ENCODE measurements at places on chromosomes 4 and X.
A peak's percentile ranks its signal among the peaks of the same experiment; 100 is the strongest.

DNA sequence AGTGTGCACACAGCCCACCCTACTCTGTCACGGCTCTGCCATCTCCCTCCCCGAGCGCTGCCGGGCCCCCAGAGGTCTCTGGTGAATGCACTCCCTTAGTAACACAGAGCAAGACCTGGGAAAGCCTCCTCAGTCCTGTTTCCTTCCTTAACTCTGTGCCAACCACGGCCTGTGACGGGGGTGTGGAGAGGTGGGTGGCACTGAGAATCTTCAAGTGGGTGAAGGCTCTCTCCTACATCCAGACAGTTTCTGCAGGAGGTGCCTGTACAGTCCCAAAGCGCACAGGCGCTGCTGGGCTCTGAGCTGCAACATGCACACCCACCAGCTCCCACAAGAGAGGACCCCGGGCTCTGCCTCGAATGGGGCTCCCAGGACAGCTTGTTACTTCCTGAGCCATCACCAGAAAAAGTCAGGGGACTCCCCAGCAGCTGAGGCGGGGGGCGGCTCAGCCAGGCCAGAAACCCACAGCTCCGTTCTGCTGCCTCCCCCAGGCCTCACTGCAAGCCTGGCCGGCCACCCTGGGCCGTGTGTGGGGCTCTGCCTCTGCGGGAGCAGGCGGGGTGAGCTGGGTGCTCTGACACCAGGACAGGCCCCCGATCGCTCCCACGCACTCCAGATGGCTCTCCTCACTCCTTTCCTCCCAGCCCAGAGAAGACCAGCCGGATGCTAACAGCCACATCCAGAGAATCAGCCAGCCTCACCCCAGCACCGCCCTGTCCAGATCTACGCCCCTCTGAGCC, 29.7 kb downstream of the FAM53A start:
- no peak for DNase-seq

- DNase-seq, result no peak
These were observed 1826.0 kb downstream of the STIM2 start for GRCh38 chr4:28686618-28687017.

DNA sequence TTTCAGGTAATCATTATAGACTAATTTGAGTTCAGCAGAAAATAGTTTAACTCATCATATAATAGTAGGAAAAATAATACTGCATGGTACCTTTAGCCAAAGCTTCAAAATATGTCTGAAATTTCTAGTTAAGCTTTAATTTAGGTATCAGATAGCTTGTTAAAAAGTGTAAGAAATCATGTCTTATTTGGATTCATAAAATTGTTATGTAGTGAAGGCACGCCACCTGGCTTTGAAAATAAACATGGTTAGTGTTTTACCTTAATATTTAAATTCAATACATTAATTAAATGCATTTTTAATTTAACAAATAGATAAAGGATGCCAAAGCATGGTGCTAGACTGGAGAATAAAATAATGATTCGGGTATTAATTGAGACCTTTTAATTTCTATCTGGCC, 211.4 kb downstream of the FSTL5 start:
- no peak for DNase-seq

DNA sequence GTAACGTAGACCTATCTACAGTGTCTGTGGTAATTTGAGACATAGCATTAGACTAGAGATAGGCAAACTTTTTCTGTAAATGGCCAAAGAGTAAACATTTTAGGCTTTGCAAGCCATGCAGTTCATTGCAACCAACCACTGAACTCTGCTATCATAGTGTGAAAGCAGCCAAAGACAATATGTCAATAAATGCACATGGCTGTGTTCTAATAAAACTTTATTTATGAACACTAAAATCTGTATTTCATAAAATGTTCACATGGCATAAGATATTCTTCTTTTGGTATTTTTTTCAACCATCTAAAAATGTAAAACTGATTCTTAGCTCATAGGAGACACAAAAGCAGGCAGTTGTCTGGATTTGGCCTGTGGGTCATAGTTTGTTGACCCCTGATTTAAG, 120.9 kb downstream of the AMELX start:
- no peak for DNase-seq

- no peak for DNase-seq
These were observed 305.9 kb downstream of the AFF2 start for GRCh38 chrX:148806145-148806870.

DNA sequence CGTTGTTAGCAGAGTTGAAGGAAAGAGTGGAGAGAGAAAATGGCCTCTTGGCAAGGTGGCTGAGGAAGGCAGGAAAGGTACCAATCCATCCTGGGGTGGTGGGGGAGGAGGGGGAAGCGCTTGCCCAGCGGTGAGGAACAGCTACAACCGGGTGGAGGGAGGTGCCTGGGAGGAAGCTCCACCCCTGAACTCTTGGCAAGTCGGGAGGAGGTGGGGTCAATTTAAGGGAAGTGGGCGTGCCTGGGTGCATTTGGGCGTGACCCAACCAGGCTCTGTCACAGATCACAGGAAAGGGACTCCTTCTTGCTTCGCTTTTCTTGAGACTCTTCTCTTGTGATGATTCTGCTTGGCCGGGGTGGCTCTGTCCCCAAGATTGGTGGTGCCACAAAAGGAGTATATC, 41.7 kb downstream of the BCORL1 start:
- peak; percentile 72 for DNase-seq

DNA sequence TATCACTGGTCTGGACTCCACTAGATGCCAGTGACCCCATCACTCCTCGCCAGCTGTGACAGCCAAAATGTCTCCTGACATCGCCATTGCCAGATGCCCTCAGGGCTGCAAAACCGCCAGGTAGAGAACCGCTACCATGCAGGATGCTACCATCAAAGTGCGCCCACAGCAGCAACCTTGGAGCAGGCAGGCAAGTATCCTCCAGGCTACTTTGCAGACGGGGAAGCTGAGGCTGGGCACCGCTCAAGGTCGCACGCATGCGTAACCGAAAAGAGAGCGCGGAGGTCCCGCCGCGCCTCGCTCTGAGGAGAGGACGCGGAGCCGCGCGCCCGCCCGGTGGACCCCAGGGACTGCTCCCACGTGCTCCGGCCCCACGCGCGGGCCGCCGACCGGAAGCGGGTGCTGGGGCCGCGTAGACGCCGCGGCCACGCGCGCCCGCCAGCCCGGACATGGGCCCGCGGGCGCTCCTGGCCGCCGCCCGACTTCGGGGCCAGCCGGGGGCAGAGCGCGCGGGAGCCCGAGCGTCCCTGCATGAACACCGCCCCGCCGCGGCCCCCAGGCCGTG, at the start of gene STS:
TSS of gene STS (plus strand) at position 300 of the 565 bp plus-strand sequence. CDS start 105,488 bp downstream, outside the sequence.
- peak; percentile 33 for DNase-seq

GRCh38 chr4:100876546-100876945, 358.7 kb upstream of the EMCN start:
- DNase-seq, result no peak

DNA sequence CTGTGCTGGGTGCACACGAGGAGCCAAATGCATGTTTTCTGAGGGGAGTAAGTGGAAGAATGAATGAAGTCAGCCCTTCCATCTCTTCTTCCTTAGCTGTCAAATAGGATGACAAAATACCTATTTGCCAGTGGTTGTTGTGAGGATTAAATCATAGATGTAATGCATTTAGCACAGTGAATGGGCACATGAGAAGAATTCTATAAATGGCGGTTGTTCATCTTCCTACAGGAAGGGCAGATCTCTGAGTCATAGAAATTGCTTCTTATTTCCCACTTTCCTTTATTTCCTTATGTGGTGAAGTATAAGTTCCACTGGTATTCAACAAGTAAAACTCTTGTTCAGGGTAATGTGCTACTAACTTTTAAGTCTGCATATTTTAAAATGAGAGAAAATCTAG, 83.1 kb downstream of the SORBS2 start:
- DNase-seq, result no peak

GRCh38 chr4:123976819-123977218, 580.2 kb downstream of the SPRY1 start:
- no peak for DNase-seq

DNA sequence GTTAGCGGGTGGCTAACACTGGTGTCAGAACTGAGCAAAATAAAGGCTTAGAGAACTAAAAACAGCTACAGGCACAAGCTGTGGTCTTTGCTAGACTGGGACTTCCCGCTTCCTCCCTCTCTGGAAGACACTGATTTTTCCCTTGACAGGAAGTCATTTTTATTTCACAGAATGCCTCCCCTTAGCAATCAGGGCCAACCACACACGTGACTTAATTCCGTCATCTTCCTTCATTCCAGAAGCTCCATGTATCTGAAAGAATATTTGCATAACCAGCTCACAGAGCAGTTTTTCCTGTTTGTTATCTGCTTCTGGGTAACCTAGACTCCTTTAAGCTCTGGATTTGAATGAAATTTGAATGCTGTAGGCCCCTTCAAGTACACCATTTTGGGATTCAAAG, 327.5 kb upstream of the FRG1 start:
- DNase-seq, result no peak

- DNase-seq, result no peak
These were observed 598.7 kb upstream of the TECRL start for GRCh38 chr4:65007841-65008439.

DNA sequence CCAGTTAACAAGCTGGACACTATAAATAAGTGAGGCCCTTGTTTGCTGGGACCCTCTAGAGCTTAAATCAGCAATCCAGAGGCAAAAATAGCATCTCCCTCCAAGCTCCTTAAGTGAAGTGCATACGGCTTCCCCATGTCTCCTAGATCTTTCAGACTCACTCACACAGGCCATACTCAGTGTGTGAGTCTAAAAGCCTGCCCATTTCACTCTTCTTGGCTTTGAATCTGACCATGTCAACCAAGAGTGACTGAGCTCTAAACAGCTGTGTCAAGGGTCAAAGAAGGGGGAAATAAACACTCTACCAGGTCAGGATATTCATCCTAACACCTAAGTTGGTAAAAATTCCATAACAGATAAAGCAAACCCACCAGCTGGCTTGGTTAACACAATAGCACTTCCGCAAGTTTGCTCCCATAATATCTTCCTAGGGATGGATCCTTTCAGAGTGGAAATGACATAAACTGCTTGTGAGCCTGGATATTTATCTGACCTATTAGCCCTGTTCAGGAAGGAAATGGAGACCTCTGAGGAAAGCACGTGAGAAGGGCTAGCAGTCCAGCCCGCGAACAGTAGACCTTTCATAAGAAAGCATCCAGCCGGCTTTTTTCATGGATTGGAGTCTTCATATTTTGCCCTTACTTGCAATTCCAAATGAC, 65.6 kb downstream of the MID1 start:
- no peak for DNase-seq

DNA sequence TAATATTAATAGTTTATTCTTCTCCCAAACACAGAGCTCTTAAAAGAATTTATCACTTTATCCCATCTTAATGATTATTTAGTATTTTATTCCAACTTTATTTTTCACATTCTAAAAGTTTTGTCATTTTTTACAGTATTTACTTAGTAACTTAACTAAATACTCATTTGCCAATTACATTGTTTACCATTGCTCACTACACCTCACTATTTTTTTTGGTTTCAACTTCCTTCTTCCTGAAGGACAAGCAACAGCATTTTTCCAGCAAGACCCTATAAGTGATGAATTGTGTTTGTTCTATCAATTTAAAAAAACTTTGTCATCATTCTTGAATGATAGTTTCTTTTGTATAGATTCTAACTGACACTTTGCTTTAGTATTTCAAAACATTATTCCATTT, 19.4 kb upstream of the SRD5A3 start:
- DNase-seq, result no peak

- no peak for DNase-seq
These were observed 404.8 kb downstream of the KLHL13 start for GRCh38 chrX:117711782-117712181.

- no peak for DNase-seq
These were observed 311.8 kb downstream of the HS3ST1 start for GRCh38 chr4:11116940-11117339.

DNA sequence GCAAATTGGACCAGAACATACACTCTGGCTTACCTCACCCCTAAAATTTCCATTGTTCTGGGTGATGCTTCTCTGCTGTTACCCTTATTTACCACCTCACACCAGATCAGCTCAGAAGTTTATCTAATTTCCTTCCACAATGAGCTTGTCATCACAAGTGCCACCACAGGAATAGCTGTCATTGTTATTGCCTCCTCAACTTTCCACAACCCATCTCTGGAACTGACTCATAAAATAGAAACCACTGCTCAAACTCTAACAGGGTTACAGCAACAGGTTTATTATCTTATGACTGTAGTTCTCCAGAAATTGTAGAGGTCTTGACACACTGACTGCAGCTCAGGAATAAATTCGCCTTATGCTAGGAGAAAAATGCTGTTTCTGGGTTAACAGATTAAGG, 52.7 kb downstream of the ZNF718 start:
- no peak for DNase-seq

GRCh38 chrX:23765449-23765848, 17.5 kb upstream of the SAT1 start:
- DNase-seq, result no peak

DNA sequence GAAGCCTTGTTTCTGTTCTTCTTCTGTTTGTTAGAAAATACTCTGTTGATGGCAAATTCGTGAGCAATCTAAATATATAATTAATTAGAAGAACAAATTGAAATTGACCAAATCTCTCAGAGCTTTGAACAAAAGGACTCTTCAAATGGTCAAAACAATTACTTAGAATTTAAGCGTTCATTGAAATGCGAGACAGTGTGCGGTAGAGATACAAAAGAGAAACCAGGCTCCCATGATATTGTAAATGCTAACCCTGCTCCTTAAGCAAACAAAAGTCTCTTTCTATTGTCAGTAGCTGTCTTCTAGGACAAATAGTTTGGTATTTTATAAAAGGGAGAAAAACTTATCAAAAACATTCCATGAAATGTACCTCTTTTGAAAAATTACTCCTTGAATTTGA, 453.4 kb upstream of the MAGEB2 start:
- DNase-seq, result no peak

DNA sequence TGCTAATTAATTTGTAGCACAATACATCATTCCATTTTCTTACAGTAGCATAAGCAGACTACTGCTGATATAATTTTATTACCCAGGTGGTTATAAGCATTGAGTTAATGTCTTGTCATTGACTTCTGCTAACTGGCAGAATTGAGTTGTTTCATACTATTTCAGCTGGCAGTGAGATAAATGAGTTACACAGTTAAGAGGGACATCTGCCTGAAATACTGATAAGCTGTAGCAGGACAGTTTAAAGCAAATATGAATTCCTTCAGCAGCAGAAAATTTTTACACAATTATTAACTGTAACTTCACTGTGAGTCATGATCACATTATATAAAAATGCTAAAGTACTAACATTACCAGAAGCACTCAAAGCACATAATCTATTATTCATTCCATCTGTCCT, 326.8 kb downstream of the INPP4B start:
- DNase-seq, result no peak

- no peak for DNase-seq
These were observed 29.1 kb upstream of the ANAPC4 start for GRCh38 chr4:25347971-25348370.
